Stimulated activated CD8-positive, alpha-beta memory T cell treated with anti-CD3 and anti-CD28 coated beads, Interleukin-7, amount 100 ng/mL, for 24 hours (primary cell): ENCODE measurements at places on chromosomes 5 and 9.

DNA sequence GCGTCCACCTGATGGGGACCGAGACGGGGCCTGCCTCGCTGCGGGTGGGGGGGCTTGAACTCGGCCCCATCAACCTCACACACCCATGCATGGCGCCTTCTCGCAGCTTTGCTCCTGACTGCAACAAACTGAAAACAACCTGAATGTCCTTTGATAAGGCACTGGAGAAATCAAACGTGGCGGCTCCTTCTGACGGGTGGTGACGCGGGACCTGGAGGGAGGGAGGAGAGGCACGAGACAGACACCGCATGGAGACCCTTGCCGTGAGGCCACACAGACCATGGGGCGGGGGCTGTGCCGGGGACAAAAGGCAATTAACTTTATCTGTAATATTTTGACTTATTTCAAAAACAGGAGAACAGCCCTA lies 48.6 kb downstream of the NACC2 start:
- no peak for DNase-seq

DNA sequence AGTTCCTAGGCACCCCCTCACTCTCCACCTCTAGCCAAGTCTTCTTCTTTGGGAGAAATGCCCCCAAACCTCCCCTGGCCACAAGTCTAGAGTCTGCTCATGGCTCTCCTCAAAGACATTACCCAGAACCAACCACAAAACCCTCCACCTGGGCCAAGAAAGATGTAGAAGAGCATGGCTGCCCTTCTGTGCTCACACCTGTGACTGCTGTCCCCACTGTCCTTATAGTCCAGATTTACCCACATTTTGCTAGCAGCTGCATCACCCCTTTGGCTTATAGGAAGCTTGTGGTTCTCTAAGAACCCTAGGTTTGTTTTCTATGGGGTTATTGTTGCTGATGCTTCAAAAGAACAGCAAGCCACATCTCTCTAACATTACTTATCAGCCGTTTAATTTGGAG lies 6.1 kb upstream of the GABBR2 start:
- DNase-seq: no peak

DNA sequence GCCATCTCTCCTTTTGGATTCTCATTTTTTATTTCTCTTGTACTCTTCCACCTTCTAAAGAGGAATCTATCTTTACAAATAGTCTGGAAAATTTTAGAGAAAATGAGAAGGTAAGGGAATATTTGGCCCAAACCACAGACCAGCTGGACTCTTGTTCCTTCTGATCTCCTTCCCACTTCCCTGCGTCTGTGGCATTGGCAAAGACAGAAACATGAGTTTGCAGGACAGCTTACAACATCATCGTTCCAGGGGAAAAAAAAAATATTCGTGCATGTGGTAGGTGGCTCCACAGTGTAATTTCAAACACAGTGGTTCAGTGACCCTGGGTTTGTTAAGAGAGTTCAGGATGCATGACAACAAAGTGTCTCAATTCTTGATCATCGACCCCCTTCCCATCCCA lies 755.0 kb downstream of the DNAH5 start:
- no peak for DNase-seq

- no peak for DNase-seq
Observed at GRCh38 chr5:144060598-144060997, 109.9 kb downstream of the YIPF5 start.

DNA sequence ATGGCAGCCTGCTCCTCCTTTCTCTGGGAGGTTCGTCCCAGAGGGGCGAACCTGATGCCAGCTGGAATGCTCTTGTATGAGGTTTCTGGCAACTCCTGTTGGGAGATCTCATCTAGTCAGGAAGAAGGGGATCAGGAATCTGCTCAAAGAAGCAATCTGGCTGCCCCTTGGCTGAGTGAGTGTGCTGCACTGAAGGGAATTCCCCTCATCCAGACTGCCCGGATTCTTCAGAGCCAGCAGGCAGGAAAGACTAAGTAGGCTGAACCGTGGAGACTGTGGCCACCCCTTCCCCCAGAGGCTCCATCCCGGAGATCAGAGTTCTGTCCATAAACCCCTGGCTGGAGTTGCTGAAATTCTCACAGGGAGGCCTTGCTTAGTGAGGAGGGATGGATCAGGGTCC lies 476.0 kb downstream of the CSNK1G3 start:
- no peak for DNase-seq

GRCh38 chr9:8659108-8659507 lies 859.5 kb upstream of the DMAC1 start:
- DNase-seq: no peak

DNA sequence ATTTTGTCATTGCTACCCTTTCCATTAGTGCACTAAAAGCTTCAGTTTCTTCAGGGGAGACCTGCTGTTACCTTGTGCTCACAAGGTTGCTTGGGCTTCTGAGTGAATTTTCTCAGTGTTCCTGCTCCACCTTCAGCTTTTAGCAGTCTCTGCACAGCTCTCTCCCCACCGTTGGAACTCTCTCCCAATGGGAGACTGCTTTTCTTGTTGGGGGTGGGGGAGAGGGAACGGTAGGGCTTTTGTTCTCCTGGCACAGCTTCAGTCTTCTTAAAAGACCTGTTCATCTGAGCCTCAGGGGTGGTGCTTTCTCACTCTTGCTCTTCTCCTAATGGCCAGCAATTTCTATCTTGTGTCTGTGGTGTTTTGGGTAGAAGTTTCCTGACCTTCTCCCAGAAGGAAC lies 915.7 kb downstream of the EFNA5 start:
- no peak for DNase-seq

- DNase-seq: no peak
Observed at GRCh38 chr5:82097-82496, 9.9 kb upstream of the PLEKHG4B start.

DNA sequence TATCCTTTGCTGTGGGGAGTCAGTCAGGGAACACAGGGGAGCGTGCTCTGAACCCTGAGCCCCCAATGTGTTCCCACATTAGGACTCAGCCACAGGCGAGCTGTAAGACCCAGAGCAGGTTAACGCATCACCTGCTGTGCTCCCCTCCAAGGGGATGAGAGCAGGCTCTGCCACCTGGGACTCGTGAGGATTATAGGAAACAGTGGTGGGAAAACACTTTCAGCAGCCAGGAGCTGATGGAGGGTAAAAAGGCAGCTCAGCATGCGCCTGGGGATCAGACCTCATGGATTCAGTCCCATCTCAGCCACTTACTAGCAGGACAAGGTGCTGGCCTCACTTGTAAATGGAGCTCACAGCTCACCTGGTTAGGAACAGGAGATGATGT lies 9.2 kb downstream of the JADE2 start:
- no peak for DNase-seq

- DNase-seq: no peak
Observed at GRCh38 chr5:75031366-75031765, 21.0 kb downstream of the GCNT4 start.

- no peak for DNase-seq
Observed at GRCh38 chr9:105330201-105330600, 85.8 kb downstream of the SLC44A1 start.

- DNase-seq: no peak
Observed at GRCh38 chr5:32331217-32331934, 18.6 kb upstream of the MTMR12 start.

- DNase-seq: no peak
Observed at GRCh38 chr5:174849426-174849825, 125.0 kb downstream of the MSX2 start.

DNA sequence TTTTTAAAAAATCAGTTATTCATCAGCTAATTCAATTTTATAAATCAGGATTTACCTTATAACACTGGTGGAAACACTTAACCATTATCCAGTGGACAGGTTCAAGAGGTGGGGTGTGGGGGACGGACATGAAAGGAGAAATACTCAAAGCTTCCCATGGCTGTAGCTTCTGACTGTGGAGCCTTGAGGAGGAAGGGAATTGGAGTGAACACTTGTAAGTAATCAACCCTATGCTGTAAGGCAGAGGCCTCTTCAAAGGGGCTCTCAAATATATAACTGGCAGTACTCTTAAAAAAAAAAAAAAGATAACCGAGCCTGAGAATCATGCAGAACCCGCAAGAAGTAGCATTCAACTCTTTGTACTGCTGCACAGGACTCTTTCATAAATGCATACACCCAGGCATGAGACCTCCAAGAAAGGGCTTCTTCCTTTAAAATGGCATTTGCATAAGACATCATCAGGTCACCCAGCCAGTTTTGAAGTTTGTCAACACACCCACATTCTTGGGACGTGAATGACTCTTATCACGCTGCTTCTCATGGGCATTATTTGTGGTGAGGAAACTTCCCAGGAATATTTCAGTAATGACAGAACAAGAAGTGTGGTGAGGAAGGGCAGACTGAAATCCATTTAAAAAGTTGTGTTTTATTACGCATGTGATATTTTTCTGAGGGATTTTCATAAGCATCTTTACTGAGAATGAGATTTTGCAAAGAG lies 8.1 kb downstream of the OSMR start:
- DNase-seq: no peak

DNA sequence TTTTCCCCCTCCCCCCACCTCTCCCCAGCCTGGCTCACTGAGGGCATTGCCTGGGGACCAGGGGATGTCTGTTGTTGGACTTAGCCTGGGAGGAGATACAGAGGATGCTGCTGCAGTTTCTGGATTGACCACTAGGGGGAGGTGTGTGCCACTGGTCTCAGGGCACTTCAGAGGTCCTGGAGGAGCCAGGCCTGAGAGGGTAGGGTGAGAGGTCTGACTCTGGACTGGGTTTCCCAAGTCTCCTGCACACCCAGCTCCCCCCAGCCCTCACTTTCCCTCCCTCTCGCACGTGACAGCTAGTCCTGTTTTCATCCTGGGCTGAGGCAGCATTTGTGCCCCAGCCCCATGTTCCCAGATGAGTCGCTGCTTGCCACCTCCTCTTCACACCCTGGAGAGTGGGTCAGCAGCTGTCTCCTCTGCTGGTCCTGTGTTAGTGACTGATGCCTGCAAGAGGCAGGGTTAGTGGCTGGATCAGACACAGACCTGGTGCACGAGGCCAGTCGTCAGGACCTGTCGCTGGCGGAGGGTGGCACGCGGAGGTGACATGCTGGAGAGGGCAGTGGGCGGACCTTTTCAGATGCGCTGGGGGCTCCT lies 4.4 kb downstream of the IL3 start:
- peak; percentile 82 for DNase-seq

DNA sequence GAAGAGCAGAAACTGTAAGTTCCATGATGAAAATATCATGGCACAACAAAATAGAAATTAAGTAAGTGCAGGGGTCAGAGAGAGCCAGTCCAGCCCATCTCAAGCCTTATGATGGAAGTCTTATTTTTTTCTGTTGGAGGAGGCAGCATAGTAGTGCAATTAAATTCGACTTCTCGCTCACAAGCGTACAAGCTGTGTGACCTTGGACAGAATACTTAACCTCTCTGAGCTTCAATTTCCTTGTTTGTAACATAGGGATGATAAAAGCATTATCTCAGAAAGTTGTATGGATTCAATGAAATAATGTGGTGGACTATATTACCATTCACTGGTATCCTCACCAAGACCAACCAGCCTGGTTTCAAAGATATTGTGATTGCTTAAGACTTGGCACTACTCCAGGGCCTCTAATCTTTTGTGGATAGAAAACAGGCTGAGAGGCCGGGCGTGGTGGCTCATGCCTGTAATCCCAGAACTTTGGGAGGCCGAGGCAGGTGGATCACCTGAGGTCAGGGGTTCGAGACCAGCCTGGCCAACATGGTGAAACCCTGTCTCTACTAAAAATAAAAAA lies 26.8 kb upstream of the MVB12B start:
- DNase-seq: no peak

DNA sequence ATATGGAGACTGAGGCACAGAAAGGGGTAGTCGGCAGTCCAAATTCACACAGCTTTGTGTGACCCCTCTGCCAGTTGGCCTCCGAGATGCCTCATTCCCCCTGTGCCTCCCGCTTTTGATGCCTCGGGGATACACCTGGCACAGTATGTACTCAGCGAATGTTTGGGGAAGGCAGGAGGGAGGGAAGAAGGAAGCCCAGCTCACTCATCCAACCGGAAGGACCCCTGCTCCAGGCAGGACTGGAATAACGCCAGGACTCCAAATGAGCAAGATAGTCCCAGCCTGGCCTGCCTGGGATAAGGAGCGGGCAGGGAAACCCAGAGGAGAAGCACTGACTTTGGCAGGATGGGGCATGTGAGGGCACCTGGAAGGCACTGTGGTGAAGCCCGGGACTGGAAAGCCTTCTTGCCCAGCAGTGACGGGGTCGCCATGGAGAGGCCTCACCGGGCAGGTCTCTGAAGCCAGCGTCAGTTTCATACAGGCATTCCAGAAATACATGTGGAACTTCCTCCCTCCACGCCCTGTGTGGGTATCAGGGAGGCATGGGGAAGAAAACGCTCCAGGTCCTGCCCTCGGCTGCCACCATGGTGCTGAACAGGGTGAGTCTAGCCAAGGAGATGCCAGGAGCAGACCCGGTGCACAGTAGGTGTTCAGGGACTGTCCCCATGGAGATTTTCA lies 20.3 kb downstream of the LMX1B start:
- DNase-seq: no peak

GRCh38 chr9:109319626-109320241 lies 1.1 kb downstream of the EPB41L4B start:
- DNase-seq: no peak

- DNase-seq: no peak
Observed at GRCh38 chr9:7058473-7058872, 300.7 kb downstream of the KDM4C start.

GRCh38 chr9:114284316-114285060 lies 38.4 kb upstream of the ORM1 start:
- no peak for DNase-seq

- DNase-seq: no peak
Observed at GRCh38 chr9:94899464-94900221, 173.1 kb downstream of the AOPEP start.

DNA sequence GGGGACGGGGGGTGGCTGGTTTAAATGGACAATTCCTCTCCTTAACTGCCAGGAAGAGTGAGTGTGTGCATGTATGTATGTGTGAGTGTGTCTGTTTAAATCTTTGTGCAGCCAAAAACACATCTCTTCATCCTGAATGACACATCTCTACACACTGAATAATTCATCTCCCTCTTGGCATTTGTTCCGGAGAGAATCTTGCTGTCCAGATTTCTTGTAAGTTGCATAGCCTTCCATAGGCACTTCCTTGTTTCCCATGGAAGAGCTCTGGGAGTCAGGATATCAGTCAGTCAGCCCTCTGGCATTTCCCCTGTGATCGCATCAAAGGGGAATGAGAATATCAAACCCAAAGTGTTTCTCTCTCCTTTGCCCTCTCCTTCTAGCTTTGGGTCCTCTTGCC lies 74.7 kb downstream of the WWC1 start:
- no peak for DNase-seq
